Uterus (tissue), 4 donors: ENCODE measurements at places on chromosomes 12 and 14. TPM values are rescaled to one million over a fixed set of nuclear protein-coding genes. Genes with fewer than 3 reads are reported as not detected.

- no peak overlapping the region for H3K27ac ChIP-seq
- no peak overlapping the region for H3K4me3 ChIP-seq
- no peaks in the 10 kb centered on the region for H3K27me3 ChIP-seq
These were observed 581.3 kb downstream of the TMEM121 start for GRCh38 chr14:106107703-106108102.

DNA sequence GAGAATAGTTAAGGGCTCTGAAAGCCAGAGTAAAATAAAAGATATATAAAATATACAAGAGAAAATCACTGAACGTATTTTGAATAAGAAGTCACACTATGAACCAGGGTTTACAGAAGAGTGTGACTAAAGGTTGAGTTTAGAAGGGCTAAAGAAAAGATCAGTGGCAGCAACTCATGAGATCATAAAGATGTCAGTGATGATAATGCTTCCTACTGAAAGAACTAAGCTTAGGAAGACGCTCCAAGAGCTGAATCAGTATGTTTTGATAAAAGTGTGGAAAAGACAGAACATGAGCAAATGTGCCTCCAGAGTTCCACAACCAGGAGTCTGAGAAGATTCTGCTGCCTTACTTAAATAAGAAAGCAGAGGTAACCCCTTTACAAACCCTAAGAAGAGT, 74.6 kb downstream of the KITLG start:
- H3K27me3 ChIP-seq = no peaks in the 10 kb centered on the region
- H3K4me3 ChIP-seq = no peak overlapping the region
- no peaks in the 10 kb centered on the region for H3K4me1 ChIP-seq
- H3K27ac ChIP-seq = no peak overlapping the region

DNA sequence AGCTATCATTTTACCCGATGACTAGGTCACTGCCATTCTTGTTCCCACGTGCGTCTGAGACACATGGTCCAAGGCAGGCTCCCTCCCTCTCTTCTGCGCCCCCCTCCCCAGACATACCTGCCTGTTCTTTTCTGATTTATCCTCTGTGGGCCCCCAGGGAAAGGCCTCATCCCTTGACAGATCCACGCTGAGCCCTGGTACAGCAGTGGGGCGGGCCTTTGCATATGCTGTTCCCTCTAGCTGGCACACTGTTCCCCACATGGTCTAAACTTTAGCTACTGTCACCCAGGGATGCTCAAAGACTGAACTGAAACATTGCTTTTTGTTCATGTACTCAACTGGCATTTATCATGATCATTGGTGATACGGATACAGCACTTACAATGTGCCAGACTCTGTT, 122.5 kb downstream of the SCARB1 start:
- H3K27me3 ChIP-seq = no peaks in the 10 kb centered on the region
- no peak overlapping the region for H3K4me3 ChIP-seq
- H3K27ac ChIP-seq = peak overlapping the region; percentile 45

- DNase-seq = no peak
- no peak overlapping the region for H3K27ac ChIP-seq
- H3K36me3 ChIP-seq = no peaks in the 10 kb centered on the region
- H3K4me1 ChIP-seq = no peaks in the 10 kb centered on the region
These were observed 131.8 kb downstream of the NPAS3 start for GRCh38 chr14:33070475-33070874.

DNA sequence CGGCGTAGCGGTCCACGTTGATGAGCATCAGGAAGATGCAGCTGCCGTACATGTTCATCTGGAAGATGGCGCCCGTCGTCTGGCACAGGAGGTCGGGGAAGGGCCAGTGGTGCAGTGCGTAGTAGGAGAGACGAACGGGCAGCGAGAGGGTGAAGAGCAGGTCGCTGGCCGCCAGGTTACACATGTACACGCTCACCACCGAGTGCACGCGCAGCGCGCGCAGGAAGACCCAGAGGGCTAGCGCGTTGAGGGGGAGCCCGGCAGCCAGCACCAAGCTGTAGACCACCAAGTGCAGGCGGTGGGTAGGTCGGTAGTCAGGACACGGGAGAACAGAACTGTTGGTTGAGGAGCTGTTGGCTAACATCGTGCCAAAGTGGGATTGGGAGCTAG, 13.7 kb upstream of the CHD4 start:
- H3K36me3 ChIP-seq = no peaks in the 10 kb centered on the region
- H3K4me1 ChIP-seq = no peaks in the 10 kb centered on the region

Gene CSRNP2
- 24.1 TPM for total RNA-seq

DNA sequence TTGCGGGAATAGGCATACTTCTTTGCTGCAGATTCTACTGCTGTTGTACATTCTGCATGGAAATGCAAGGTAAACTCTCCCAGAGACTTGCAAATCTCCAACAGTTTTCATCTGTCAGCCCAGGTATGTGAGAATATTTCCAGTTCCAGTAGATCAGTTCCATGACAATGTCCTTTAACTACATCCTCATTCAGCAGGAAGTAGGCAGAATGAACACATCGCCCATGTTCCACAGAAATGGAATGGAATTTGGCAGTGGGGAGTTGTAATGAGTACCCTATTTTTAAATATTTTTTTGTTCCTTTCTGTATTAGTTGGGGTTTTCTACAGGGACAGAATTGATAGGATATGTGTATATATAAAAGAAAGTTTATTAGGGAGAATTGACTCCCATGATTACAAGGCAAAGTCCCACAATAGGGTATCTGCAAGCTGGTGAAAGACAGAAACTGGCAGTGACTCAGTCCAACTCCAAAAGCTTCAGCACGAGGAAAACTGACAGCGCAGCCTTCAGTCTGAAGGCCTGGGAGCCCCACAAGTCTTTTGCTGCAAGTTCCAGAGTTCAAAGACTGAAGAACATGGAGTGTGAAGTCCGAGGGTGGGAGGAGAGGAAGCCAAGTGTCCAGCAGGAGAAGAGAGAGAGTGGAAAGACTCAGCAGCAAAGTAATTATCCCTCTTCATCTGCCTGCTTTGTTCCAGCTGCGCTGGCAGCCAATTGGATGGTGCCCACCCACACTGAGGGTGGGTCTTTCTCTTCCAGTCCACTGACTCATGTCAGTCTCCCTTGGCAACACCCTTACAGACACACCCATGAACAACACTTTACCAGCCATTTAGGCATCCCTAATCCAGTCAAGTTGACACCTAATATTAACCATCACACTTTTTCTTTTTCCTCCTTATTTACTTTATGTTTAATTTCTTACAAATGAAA, 110.4 kb upstream of the SCAF11 start:
- no peaks in the 10 kb centered on the region for H3K4me1 ChIP-seq
- H3K27ac ChIP-seq = no peak overlapping the region
- H3K4me3 ChIP-seq = no peak overlapping the region
- no peak for DNase-seq
- no peaks in the 10 kb centered on the region for H3K27me3 ChIP-seq

DNA sequence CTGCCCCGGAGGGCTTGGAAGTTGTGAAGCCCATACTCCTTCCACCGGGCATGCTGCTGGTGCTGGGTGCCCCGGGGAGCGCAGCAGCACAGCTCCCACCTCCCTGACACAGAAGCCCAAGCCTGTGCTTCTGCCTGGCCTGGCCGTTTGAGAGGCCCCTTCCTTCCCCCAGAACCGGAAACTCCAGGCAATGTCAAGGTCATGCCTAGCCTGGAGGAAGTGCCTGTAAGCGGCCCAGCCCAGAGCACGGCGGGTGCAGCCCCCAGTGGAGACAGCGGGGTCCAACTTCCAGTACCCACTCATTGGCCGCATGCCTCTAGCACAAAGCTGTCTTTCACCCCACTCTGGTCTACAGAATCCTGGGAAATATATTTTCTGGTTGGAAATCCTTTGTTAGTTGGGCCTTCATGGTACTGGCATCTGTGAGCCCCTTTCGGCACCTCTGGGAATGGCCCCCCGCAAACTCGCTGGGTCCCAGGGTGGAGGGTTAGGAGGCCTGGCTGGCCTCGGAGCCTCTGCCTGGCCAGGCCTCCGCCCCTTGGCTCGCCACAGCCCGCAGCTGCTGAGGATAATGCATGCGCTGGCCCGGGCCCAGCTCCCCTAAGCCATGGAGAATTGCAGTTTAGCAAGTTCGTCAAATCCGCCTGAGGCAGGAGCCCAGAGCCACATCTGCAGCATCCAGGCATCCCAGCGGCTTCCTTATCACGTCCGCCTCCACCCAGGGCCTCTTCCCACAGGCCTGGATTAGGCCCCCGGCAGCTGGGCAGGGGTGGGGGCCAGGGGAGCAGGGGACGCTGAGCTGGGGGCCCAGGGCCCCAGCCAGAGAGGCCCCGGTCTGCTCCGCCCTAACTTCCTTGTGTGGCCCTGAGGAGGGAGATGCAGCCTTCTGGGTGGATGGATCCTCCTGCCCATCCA, 48.9 kb upstream of the DLK1 start:
- H3K4me1 ChIP-seq = no peaks in the 10 kb centered on the region
- H3K36me3 ChIP-seq = no peaks in the 10 kb centered on the region
- H3K27me3 ChIP-seq = no peaks in the 10 kb centered on the region
- H3K27ac ChIP-seq = peak overlapping the region; percentile 73

Gene PELI2
- 17.5 TPM for total RNA-seq

Gene RIMBP2
- total RNA-seq = 5.9 TPM

Gene SIX1
- total RNA-seq = not detected

- no peak overlapping the region for H3K4me3 ChIP-seq
- no peak overlapping the region for H3K27ac ChIP-seq
- no peak for DNase-seq
- no peaks in the 10 kb centered on the region for H3K27me3 ChIP-seq
These were observed 69.4 kb downstream of the ARMH4 start for GRCh38 chr14:58082491-58083098.

Gene LIN52
- 11.7 TPM for total RNA-seq

Gene RPL6
- total RNA-seq = 1,278 TPM

Gene LRTM2
- total RNA-seq = not detected

GRCh38 chr12:112848972-112849371, 57.4 kb downstream of the RPH3A start:
- H3K4me1 ChIP-seq = no peaks in the 10 kb centered on the region
- H3K27me3 ChIP-seq = no peaks in the 10 kb centered on the region
- DNase-seq = no peak
- H3K4me3 ChIP-seq = no peak overlapping the region

DNA sequence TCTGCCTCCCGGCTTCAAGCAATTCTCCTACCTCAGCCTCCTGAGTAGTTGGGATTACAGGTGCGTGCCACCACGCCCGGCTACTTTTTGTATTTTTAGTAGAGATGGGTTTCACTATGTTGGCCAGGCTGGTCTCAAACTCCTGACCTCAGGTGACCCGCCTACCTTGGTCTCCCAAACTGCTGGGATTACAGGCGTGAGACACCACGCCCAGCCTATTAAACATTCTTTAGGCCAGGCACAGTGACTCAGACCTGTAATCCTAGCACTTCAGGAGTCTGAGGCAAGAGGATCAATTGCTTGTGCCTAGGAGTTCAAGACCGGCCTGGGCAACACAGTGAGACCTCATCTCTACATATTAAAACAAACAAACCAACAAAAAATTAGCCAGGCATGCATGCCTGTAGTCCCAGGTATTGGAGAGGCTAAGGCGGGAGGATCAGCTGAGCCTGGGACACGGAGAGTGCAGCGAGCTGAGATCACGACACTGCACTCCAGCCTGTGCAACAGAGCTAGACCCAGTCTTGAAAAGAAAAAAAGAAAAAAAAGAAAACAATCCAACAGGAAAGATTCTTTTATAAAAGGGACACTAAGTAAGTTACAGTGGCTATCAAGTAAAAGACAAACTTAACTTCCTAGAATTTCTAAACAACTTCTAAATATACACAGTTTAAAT, 70.2 kb downstream of the HECTD1 start:
- no peak overlapping the region for H3K4me3 ChIP-seq
- H3K36me3 ChIP-seq = peaks cover 3% of the 10 kb centered on the region
- no peaks in the 10 kb centered on the region for H3K27me3 ChIP-seq
- no peaks in the 10 kb centered on the region for H3K4me1 ChIP-seq
- DNase-seq = no peak

Gene KRT83
- not detected for total RNA-seq

DNA sequence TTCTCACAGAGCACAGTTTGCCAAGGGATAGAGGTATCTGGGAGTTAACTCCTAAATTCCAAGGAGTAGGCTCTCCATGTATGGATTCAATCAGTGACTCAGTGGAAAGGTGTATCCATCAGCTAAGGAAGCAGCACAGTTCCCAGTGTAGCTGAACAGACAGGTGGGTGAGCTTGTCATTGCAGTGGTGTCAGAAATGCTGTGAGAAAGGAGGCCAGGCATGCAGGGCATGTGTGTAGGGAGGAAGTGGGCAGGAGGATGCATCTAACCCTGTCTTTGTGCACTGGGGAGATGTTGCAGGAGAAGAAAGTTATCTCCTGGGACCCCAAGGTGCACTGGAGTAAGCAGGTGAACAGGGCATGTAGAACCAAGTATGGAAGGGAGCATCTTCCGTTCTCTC, 539.0 kb downstream of the VRK1 start:
- H3K36me3 ChIP-seq = no peaks in the 10 kb centered on the region
- H3K27me3 ChIP-seq = no peaks in the 10 kb centered on the region
- no peak overlapping the region for H3K4me3 ChIP-seq
- no peaks in the 10 kb centered on the region for H3K4me1 ChIP-seq
- no peak for DNase-seq
- H3K27ac ChIP-seq = no peak overlapping the region

Gene EML5
- 3.4 TPM for total RNA-seq

GRCh38 chr14:93073910-93074769, 41.6 kb downstream of the ITPK1 start:
- H3K4me3 ChIP-seq = no peak overlapping the region
- no peaks in the 10 kb centered on the region for H3K4me1 ChIP-seq
- H3K36me3 ChIP-seq = no peaks in the 10 kb centered on the region
- DNase-seq = no peak

GRCh38 chr14:53881921-53882320, 74.7 kb downstream of the BMP4 start:
- no peak overlapping the region for H3K27ac ChIP-seq
- no peak for DNase-seq
- no peaks in the 10 kb centered on the region for H3K4me1 ChIP-seq
- H3K4me3 ChIP-seq = no peak overlapping the region
- H3K27me3 ChIP-seq = no peaks in the 10 kb centered on the region
- H3K36me3 ChIP-seq = no peaks in the 10 kb centered on the region

- H3K4me3 ChIP-seq = no peak overlapping the region
- H3K27me3 ChIP-seq = no peaks in the 10 kb centered on the region
- no peaks in the 10 kb centered on the region for H3K4me1 ChIP-seq
- no peaks in the 10 kb centered on the region for H3K36me3 ChIP-seq
- no peak for DNase-seq
These were observed 474.8 kb downstream of the NRXN3 start for GRCh38 chr14:78644824-78645559.

GRCh38 chr14:87149583-87150354, 843.2 kb downstream of the GALC start:
- no peaks in the 10 kb centered on the region for H3K4me1 ChIP-seq
- no peak overlapping the region for H3K27ac ChIP-seq
- DNase-seq = no peak
- H3K36me3 ChIP-seq = no peaks in the 10 kb centered on the region

Gene SLCO1B1
- total RNA-seq = not detected

Gene KRT74
- not detected for total RNA-seq

Gene PLXNC1
- 23.8 TPM for total RNA-seq

GRCh38 chr12:26939192-26939832, 1.0 kb downstream of the FGFR1OP2 start:
- no peak for DNase-seq
- no peaks in the 10 kb centered on the region for H3K36me3 ChIP-seq
- no peaks in the 10 kb centered on the region for H3K27me3 ChIP-seq
- peak overlapping the region; percentile 98 for H3K27ac ChIP-seq
- H3K4me3 ChIP-seq = peak overlapping the region; percentile 73

- no peaks in the 10 kb centered on the region for H3K4me1 ChIP-seq
- H3K27ac ChIP-seq = no peak overlapping the region
- H3K36me3 ChIP-seq = no peaks in the 10 kb centered on the region
These were observed 2.8 kb upstream of the SIX1 start for GRCh38 chr14:60651796-60652673.

Gene ZNF891
- total RNA-seq = 9.8 TPM
